ENCODE measurements at places on chromosomes 2 and 18. TPM values are rescaled to one million over a fixed set of nuclear protein-coding genes. Genes with fewer than 3 reads are reported as not detected.

Gene SLC4A3
- 1.1 TPM for total RNA-seq

Gene ZNF514
- 7.2 TPM for total RNA-seq

Gene IGFBP5
- total RNA-seq = 392 TPM

Gene COL4A4
- total RNA-seq = 0.28 TPM

Gene STRADB
- 32.5 TPM for total RNA-seq

Gene SULT1C4
- total RNA-seq = 0.56 TPM

Gene DYNAP
- total RNA-seq = not detected

Gene CAPN14
- under 0.01 TPM for total RNA-seq

Gene ERFE
- 0.56 TPM for total RNA-seq

Gene PSMA8
- total RNA-seq = not detected

Gene FBXO41
- 0.83 TPM for total RNA-seq

Gene KLHL29
- total RNA-seq = 2.5 TPM

Gene REG1B
- not detected for total RNA-seq

Gene INPP5D
- total RNA-seq = under 0.01 TPM

DNA sequence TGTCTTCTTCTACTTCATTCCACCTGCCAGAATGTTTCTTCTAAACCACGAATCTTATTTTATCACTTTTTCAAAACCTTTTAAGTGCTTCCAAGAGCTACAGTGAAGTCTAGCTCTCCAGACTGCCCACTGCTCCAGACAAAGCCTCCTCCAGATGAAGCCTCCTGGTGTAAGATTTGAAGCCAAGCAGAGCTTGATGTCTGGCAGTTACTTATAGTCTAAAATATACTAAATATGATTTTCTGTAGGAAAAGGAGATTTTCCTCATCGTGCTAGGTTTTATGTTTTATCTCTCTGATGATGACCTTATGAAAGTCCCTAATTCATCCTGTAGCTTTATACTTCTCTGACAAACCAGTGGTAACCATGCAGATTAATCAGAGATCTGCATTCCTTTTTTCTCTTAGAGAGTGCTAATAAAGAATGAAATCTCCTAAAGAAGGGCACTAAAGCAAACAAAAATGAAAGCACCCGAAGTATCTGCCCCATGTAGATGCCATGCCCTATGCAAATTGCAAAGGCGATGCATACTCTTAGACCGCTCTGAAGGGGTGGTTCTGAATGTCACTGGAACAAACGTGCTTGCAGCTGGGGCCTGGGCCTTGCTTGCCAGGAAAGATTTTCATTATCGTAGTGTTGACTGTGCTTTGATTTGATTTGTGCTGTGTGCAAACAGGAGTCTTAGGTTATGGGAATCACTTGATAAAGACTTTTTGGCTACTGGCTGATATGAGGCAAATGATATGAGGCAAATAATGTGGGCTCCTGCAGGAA, 314.2 kb downstream of the PID1 start:
- no peak for DNase-seq

GRCh38 chr2:189024901-189025618, 50.9 kb downstream of the COL3A1 start:
- no peak for DNase-seq

- peak; percentile 22 for DNase-seq
Observed at GRCh38 chr2:203997980-203998809, 61.6 kb downstream of the ICOS start.

DNA sequence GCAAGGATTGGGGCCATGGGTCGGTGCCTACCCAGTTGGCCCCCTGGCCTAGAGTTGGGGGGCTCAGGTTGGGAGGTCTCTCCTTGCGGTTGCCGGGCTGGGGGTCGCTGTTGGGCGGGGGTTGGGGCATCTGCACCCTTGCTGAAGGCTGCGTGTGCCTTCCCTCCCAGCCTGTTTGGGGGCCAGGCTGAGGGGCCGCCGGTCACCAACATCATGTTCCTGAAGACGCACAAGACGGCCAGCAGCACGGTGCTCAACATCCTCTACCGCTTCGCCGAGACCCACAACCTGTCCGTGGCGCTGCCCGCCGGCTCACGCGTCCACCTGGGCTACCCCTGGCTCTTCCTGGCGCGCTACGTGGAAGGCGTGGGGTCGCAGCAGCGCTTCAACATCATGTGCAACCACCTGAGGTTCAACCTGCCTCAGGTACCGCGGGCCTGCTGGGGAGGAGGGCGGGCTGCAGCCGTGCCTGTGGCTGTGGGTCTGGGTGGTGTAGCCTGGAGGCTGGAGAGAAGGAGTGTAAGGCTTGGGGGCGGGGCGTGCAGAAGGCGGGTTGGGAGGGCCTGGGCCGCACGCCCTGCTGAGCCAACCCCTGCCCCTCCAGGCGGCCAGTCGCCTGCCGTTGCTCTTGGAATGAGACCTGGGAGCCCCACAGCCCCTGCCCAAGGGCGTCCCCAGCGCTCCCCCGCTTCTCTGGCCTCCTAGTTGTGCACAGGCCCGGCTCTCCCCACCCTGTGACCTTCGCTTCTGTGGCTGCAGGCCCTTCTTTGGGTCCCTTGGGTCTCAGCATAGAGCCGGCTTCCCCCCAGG, 7.2 kb upstream of the NEU4 start:
- DNase-seq = no peak

GRCh38 chr2:12903272-12903671, 186.5 kb downstream of the TRIB2 start:
- peak; percentile 44 for DNase-seq

DNA sequence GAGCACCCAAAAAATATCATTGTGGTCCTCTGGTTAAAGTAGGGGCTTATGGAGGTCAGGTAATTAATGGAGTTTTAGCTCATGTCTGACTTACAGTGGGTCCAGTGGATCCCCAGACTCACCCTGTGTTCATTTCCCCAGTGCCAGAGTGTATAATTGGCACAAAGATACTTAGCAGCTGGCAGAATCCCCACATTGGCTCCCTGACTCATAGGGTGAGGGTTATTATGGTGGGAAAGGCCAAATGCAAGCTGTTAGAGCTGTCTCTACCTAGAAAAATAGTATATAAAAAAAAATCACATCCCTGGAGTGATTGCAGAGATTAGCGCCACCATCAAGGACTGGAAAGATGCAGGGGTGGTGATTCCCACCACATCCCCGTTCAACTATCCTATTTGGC, 1067.6 kb upstream of the ACVR2A start:
- DNase-seq = no peak

DNA sequence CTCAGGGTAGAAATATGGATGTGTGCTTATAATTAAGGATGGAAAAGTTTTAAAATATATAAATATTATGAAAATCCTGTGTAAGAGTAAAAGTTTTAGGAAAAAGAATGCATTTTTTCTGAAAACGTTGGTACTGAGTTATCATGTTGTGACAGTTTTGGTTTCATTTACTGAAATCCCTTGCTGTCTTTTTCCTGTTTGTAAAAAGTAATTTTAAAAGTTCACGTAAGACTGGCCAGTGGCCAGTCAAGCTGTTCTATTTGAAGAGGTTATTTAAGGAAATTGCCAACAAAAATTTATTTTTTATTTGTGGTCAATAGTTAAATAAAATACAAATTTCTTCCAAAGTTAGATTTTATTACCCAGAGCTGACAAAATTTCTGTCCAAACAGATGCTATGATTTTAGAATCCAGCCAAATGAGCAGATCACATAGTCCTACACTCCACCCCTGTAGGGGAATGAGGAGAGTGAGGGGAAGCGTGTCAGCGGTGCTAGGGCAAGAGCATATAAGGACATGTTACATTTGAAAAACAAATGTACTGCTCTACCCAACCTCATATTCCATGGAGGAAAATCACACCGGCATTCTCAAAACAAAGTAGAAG, 297.8 kb upstream of the TFPI start:
- DNase-seq = no peak

GRCh38 chr2:176078541-176079284, 5.0 kb downstream of the EVX2 start:
- no peak for DNase-seq

- no peak for DNase-seq
Observed at GRCh38 chr2:106057206-106057605, 136.9 kb downstream of the UXS1 start.

DNA sequence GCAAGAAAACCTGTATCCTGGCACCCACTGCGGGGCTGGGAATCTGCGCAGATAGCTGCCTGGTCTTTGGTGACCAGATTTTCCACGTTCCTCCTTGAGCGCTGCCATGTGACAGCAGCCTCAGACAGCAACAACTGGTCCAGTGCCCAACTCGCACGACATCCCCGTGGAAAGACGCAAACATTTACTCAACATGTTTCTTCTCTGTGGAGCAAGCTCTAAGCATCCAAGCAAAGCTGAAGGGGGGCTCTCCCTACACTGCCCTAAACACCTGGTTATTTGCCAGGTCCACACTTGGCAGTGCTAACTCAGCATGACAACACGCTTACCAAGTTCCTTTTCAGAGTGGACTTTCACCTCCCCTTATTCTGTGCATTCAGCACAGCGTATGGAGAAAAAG, 11.3 kb downstream of the ZNF516 start:
- DNase-seq = no peak

DNA sequence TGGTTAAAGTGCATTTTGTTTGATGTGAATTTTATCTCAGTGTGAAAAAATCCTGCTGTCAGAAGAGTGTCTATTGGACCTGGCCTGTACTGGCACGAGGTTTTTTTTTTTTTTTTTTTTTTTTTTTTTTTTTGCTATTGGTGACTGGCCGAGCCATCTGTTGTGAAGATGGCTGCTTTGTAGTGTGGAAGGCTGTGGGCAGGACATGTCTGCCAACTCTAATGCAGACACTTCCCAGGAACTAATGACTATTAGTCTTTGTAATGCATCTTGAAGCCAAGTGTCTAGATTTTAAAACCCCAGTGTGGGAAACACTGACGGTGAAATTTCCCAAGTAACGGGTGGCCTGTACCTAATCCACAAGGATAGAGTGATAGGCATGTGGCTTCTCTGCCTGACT, 34.3 kb downstream of the ZAP70 start:
- DNase-seq = no peak

DNA sequence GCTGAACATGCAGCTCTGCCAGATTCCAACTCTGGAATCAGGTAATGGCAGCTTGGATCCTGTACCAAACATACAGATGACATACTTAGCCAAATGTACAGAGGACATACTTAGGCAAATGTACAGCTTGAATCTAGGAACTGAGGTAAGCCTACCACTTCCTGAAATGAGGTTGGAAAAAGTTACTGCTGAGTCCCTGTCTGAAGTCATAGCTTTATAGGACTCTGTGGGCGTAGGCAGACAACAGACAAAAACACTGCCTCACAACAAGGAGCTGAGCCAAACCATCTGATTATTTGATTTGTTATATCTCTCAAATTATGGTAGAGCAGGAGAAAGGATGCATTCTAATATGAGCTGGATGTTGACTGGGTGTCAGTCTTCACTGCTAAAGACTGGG, 290.2 kb upstream of the TCF4 start:
- peak; percentile 58 for DNase-seq

GRCh38 chr2:216949700-216950413, 90.0 kb upstream of the TNP1 start:
- no peak for DNase-seq

- peak; percentile 40 for DNase-seq
Observed at GRCh38 chr2:179614121-179614520, 247.3 kb downstream of the ZNF385B start.

GRCh38 chr2:25483607-25484266, 142.0 kb upstream of the DNMT3A start:
- no peak for DNase-seq

- no peak for DNase-seq
Observed at GRCh38 chr2:197322143-197322542, 11.6 kb upstream of the ANKRD44 start.

DNA sequence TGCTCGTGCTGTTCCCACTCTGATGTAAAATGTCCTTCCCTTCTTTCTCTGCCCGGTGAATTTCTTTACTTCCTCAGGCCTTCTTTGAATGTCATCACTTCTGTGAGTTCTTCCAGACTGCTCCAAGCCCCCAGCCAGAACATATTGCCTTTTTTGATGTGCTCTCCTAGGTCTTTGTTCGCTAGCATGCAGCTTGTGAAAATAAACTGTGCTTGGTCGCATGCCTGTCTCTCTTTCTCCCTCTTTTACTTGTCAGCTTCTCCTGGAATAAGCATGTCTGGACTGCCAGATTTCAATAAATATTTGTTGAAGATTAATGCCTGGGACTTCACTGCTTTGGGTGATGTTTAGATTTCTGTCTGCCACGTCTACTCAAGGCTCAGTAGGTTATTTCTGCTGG, 82.7 kb upstream of the ARHGAP28 start:
- no peak for DNase-seq

GRCh38 chr18:59056706-59057492, 82.8 kb upstream of the SEC11C start:
- DNase-seq = peak; percentile 68

GRCh38 chr2:229330952-229331351, 59.9 kb upstream of the PID1 start:
- DNase-seq = no peak

DNA sequence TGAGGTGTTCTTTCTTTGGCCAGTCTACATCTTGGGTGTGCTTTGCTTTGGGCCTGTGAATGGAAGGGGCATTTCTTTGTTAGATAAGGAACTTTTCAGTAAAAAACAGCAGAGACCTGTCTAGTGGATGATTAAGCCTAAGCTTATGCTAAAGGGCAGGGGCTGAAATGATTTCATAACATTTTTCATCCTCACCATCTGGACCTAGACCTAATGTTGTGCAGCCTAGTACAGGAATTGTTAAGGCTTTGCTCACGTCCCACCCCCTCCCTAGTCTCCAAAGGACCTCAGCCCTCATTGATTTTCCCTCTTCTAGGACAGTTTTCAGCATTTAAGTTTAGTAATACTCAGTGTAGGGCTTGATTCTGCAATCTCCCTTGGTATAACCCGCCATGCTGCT, 111.8 kb downstream of the PRKCE start:
- peak; percentile 76 for DNase-seq

DNA sequence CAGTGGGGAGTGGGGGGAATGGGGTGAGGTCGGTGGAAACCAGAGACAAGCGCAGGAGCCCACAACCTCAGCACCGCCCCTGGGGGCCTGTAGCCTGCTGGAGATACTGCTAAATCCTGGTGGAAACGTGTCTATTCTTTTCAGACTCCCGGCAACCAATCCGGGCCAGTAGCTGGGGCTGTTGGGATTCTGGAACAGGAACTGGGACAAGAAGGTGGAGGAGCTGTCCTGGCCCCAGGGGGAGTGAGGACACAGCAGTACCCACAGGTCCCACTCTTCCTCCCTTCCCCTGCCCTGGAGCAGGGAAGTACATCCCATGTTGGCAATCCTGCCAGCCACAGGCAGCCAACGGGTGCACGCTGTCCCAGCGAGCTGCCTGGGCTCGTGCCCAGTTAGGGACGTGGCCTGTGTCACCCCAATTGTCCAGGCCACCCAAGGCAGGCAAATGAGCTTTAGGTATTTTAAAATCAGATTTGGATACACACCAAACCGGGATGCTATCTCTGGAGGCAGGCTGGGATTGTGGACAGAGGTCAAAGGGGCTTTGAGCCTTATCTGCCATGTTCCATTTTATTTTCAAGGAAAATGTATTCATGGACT, 51.8 kb downstream of the HS1BP3 start:
- no peak for DNase-seq

- no peak for DNase-seq
Observed at GRCh38 chr2:222952204-222952603, 91.4 kb downstream of the ACSL3 start.

GRCh38 chr2:160666154-160667060, 172.8 kb upstream of the RBMS1 start:
- DNase-seq = peak; percentile 99

GRCh38 chr2:12044857-12045256, 298.4 kb downstream of the LPIN1 start:
- DNase-seq = no peak

GRCh38 chr2:68466361-68466777, 725 bp downstream of the FBXO48 start:
- DNase-seq = peak; percentile 78
